ENCODE measurements at places on chromosomes 4 and X.

- no peak for DNase-seq
These were observed 124.2 kb downstream of the ARHGAP6 start for GRCh38 chrX:11541510-11541909.

- no peak for DNase-seq
These were observed 31.6 kb upstream of the ARHGEF6 start for GRCh38 chrX:136812286-136812685.

- no peak for DNase-seq
These were observed 22.9 kb upstream of the COX7B2 start for GRCh38 chr4:46931981-46932380.

DNA sequence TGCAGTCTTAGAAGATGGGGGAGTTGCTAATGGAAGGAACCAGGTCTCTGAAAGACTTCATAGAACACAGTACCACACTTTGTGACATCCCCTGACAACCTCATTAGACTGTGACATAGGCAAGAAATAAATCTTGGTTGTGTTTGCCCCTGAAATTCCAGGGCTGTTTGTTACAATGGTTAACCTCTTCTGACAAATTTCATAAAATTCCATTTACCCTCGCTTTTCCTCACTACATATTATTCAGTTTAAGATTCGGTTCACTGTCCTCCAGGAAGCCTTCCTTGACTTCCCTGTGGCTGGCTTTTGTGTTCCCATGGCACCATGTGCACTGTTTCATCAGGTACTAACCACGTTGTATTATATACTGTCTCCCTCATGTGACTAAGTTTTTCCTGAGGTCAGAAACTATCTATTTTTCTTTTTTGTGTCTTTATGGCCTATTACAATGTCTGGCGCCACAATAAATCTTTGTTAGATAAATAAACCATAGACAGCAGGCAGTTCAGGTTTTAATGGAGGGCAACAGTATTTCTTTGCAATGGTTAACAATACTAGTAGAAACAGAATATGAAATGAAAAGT is 54.2 kb downstream of the ATXN3L start:
- DNase-seq, result no peak

- DNase-seq, result no peak
These were observed 34.7 kb upstream of the AREG start for GRCh38 chr4:74410272-74410671.

GRCh38 chrX:154541896-154542722 is 4.5 kb downstream of the G6PD start:
- DNase-seq, result peak; percentile 83

- no peak for DNase-seq
These were observed 91.6 kb downstream of the AR start for GRCh38 chrX:67635424-67635823.

DNA sequence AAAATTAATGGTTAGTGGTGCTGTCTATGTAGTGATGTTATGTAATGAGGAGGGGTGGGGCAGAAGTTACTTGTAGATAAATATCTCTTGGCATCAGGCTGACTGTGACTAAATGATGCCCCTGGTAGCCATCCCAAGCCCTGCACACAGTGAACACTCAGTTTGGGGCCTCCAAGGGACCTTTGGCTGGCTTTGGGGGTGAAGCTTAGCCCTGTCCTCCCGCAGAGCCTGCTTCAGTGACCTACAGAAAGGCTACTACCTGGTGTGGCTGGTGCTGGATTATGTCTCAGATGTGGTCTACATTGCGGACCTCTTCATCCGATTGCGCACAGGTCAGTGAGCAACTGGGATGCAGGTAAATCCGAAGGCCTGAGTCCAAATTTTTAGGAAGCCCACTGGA is 7.8 kb downstream of the CNGA2 start:
- no peak for DNase-seq

DNA sequence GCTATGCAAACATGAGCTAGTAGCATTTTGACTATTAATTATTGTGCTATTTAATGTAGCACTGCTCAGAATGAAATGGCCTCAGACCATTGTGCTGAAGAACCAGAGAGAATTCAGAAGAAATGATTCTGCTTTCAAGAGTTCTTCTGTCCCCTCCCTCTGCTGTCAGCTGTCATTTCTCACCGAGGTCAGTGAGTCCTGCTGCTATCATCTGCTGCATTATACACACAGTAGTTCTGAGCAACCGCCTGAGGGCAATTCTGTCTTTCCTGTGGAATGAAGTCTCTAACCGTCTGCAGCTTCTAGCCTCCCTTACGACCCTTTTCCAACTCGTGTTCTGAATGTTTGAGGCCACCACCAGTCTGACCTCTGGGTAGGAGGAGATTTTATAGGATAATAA is 249.4 kb downstream of the HNRNPD start:
- peak; percentile 4 for DNase-seq

DNA sequence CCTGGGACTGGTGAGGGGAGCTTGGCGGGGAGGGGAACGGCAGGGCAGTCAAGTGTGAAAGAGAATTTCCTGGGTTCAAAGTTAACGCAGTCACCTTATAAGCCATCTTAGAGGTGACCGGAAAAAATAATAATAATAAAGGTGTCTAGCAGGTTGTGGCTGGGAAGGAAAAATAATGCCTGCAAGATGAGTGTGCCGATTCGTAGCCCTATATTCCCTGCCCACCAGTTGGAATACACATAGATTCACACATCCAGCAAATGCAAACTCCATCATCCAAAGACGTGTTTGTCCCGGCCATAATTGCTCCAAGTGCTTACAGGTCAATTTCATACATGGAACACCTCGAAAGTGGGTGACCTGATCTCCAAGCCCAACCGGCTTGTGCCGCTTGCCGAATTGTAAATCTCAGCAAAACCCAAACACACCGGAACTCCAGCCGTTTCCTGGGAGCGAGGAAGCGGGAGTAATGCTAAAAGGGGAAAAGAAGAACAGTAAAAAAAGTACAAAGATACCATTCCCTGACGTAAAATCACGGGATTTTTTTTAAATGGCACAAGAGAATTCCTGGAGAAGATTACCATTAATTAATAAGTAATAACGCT is 1.3 kb upstream of the FAT1 start:
- DNase-seq, result peak; percentile 12

DNA sequence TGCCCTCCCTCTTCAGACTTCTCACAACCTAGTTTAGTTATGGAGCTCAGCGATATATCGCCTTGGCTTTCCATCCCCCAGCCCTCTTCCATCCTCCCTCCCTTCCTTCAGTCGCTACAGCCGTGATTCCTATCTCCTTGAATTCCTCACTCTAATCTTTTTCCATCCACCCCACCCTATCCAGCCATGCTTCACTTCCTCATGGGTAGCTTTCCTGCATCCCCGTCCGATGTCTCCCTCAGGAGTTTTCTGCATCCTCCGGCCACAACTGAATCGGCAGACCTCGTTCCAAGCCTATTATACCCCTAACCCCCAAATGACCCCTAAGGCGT is 456 bp downstream of the SNX12 start:
- no peak for DNase-seq

- DNase-seq, result no peak
These were observed 301.9 kb downstream of the DHX15 start for GRCh38 chr4:24282446-24282845.

DNA sequence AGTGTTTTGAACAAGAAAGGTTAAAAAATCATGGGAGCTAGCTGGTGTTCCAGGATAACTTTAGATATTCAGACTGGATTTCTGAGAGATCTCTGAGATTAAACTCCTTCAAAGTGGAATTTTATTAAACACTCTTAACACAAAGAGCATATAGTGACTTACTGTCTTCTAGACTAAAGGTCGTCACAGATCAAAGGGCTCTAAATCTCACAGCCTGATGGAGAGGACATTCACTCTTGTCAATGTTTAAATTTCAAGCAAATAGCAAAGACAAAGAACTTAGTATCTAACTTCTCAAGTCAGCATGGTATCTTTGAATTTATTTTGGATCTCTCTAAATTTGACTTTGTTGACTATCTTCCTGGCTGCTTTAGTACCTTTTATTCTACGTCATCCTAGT is 53.7 kb upstream of the NUDT6 start:
- DNase-seq, result no peak

GRCh38 chr4:112721627-112722026 is 84.7 kb downstream of the LARP7 start:
- no peak for DNase-seq

DNA sequence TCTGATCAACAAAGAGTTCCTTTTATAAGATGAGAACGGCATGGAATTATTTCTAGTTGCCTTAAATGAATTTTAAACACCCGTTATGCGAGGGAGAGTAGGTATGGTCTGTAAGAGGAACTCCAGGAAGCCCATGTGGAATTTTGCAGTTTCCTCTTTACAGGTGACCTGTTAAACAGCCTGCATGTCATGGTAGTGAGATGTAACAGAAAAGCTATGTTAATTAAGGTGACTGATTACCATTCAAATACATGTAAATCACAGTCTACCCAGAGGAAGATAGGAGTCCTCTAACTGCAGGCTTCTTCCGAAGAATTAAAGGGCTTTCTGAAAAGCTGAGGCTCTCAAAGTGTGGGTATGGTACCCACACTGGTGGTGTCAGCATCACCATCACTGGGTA is 163.6 kb downstream of the CBR4 start:
- DNase-seq, result no peak

- no peak for DNase-seq
These were observed 388.4 kb upstream of the TEX13C start for GRCh38 chrX:124931241-124931640.

- DNase-seq, result no peak
These were observed 16.8 kb downstream of the DCAF8L1 start for GRCh38 chrX:27964432-27964831.

DNA sequence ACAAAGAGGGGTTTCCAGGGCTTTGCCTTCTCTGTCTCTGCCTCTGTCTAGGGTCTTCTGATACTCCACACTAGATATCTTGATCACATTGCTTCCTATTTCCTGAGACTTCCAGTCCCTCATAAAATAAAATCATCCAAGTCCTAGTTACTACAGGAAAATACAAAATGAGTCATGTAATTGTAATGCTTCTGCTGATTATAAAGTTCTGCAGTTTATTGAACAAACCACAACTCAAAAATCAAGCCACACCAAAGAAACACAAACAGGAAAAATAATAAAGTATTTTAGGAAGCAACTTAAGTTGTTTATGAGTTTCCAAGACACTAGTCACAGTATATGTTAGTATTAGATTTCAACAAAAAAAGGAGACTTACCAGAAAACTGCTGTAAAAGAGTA is 695.1 kb upstream of the GALNTL6 start:
- DNase-seq, result no peak

DNA sequence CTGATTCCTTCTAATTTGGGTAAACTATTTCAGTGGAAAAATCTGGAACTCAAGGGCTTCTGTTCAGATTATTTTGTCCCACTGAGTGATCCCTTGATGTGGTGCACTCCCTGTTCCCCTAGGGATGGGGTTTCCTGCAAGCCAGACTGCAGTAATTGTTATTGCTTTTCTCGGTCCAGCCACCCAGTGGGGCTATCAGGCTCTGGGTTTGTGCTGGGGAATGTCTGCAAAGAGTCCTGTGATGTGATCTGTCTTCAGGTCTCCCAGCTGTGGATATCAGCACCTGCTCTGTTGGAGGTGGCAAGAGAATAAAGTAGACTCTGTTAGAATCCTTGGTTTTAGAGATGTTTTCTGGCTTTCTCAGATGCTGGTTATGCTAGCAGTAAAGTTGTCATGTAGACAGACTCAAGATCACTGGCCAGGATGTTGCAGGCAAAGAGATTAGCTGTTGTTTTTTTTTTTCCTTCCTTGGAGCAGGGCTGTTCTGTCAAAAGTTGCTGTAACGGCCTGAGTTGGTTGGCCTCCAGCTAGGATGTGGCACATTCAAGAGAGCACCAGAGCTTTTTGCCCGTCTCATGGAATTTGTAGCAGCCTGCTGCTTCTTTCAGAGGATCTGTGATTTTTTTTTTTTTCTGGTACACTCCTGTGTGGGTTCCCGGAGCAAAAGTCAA is 1314.0 kb downstream of the PCDH19 start:
- DNase-seq, result no peak

DNA sequence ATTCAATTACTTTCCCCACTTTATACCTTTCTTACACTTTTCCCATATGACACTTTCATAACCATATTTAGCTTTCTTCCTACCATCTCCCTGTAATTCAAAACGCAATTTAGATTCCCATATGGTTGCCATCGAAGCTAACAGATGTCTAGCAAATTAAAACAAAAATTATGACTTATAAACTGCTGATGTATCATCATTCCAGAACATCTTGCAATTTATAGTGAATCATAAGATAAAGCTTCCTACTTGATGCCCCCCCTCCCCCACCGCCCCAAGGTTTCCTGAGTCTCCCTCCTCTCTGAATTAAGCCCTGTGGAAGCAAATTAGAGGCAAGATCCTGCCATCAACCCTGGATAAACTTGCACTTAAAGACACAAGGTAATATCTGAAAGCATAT is 5.4 kb downstream of the TSPAN5 start:
- no peak for DNase-seq

GRCh38 chr4:139603576-139604410 is 47.8 kb upstream of the SETD7 start:
- DNase-seq, result peak; percentile 80

- DNase-seq, result no peak
These were observed 33.6 kb downstream of the PTTG2 start for GRCh38 chr4:37993806-37994205.

DNA sequence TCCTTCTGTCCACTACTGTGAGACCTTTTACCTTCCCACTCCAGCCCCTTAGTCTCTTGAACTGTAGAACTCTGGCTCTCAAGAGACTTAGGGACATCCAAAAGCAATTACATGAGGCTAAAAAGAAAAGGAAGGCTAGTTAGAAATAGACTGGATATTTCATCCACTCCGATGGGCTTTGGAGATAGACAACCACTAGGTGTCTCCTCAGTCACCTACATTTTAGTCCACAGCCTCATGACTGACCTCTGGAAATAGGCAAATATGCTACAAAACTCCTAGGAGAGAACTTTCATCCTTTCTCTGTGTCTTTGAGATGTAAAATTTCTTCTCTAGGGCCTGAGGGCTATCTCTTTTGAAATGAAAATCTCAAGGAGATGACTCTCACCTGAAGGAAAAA is 45.1 kb upstream of the LAMP2 start:
- DNase-seq, result peak; percentile 5

DNA sequence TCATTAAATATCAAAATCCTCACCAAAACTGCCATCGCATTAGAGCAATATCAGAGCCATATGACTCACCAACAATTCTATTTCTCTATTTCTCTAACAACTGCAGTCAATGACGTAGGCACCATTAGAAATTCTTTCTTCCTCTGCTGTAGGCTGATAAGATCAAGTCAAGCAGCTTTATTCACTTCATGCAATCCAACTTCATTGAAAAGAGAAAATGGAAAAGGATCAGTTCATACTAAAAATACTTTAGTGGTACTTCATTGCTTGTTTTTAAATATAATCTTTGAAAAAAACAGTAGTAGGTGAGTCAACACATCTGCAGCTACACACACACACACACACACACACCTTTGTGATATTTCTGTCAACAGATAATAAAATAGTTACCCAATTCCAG is 345.3 kb upstream of the TENM3 start:
- no peak for DNase-seq

- DNase-seq, result peak; percentile 64
These were observed 32.4 kb downstream of the EGF start for GRCh38 chr4:109945056-109945455.

DNA sequence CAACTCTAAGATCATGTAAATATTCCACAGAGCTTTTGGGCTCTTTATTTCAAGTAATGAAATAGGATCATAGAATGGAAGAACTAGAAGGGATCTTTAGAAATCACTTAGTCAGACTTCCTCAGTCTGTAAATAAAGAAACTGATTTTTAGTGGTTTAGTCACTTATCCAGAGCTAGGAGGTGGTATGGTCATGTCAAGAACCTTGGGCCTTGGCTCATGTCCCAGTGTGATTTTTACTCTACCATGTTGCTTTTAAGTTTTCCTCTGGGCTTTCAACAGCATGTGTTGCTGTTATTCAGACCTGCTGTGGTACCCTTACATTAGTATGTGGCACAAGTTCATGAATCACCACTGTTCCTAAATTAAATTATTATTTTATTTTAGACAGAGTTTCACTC is 184.9 kb downstream of the FRAS1 start:
- no peak for DNase-seq

All from K562 (cell line).